ENCODE measurements at places on chromosomes 1 and 21.

DNA sequence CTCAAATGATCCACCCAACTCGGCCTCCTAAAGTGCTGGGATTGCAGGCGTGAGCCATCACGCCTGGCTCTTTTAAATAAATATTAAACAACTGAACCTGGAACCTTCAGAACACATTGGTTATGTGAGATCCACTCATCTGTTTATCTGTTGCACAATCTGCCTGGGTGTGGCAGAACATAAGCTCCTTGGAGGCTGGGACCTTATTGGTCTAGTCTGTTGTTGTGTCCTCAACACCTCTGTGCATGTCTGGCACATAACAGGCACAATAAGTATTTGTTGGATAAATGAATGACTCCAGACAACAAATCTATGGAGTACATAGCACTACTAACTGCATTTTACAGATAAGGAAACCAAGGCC is 4.1 kb upstream of the NBL1 start:
- DNase-seq: no peak

DNA sequence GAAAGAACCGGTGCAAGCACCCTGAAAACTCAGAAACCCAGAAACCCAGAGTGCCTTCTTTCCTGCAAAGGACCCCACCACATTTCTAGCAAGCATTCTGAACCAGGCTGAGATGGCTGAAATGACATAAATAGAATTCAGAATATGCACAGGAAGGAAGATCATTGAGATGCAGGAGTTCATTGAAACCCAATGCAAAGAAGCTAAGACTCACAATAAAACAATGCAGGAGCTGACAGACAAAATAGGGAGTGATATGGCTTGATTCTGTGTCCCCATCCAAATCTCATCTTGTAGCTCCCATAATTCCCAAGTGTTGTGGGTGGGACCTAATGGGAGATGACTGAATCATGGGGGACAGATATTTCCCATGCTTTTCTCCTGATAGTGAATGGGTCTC is 22.8 kb upstream of the SGIP1 start:
- no peak for DNase-seq

- no peak for DNase-seq
Observed at GRCh38 chr1:17802164-17802563, 47.0 kb downstream of the ACTL8 start.

DNA sequence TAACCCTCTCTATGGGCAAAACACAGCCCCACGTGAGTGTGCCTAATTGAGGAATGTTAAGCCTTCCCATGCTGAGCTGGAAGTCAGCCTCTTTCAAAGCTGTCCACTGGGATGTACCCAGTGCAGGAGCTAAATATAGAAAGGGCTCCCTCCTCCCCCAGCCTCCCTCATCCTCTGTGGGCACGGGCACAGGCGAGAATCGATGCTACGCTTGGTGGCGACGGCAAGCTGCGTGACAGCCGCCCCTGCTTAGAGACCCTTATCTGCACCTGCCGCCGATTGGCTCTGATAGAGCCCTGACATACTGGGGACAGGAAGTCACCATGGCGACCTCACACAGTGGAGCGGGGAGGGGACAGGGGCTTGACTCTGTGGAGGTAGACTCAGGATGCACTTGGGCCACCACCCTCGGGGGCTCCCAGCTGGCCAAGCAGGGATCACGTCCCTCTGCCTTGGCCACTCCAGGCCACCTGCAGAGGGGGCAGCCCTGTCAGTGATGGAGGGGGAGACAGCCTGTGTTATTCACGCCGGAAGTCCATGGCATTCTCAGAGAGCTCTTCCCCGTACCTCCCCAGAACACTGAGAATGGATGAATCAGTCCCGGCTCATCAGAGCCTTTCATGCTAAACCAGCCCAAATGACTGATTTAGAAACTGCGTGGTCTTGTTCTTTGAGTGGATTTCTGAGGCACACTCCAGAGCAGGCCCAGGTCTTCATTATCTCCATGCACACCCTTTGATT is 84.8 kb downstream of the KCND3 start:
- DNase-seq: no peak

GRCh38 chr1:58944439-58944838 is 160.6 kb upstream of the JUN start:
- DNase-seq: no peak

DNA sequence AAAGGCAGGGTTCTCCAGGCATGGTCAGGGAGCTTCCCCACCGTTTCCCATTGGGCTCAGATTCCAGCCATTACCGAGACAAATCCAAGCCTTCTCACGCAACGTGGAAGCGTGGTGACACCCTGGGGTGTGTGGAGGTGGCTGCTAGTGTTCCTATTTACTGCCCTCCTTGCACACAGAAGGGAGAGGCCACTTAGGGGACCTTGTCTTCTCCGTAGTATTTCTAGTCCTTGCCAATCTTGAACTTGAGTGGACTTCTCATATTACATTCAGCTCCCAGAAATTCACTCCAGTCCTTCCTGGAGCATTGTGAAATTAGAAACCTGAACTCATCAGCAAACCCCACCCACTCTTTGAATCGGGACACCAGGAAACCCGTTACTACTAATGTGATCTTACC is 131.6 kb downstream of the AJAP1 start:
- no peak for DNase-seq

DNA sequence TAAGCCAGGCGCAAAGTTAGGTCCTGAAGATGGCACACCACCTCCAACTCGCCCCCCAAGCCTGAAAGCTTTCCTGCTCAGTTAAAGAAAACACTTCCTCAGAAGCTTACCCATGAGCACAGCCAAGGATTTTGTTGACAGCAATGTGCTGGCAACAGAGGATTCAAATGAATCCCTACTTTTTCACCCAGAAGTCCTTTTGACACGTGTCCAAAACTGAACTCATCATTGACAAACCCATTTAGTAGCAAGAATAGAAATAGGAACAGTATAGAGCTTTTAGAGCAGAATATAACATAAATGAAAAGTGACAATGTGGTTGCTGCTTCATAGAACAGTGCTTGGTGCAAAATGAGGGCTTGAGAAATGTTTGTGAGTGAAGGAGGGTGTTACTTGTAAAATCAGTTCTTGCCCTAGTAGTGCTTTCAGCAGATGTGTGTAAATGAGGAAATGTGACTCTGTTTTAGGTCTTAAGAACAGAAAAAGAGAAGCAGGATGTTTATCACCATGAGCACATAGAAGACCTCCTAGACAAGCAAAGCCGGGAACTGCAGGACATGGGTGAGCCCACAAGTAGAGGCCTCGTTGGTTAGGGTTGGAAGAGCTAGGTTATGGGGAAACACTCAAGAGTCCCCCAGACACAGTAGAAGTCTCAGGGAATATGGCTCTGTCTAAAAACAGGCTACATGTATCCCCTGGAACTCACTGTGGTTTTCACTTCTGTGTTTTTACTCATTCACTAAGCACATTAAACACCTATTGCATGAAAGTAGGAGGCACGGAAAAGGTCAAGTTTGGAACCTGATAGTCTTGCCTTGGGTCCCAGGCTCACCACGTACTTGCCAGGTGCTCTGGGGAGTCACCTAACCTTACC is 48.6 kb upstream of the TMEM125 start:
- DNase-seq: peak; percentile 85

GRCh38 chr1:75127916-75128717 is 6.1 kb upstream of the LHX8 start:
- no peak for DNase-seq

DNA sequence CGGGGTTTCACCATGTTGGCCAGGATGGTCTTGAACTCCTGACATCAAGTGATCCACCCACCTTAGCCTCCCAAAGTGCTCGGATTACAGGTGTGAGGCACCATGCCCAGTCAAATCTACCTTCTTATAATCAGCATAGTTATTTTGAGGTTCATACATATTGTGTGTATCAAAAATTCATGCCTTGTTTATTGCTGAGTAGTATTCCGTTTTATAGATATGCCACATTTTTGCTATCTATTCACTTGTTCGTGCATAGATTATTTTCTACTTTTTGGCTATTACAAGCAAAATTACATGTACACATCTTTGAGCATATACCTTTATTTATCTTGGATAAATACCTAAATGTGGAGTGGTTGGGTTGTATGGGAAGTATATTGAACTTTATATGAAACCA is 344.9 kb downstream of the CAMTA1 start:
- no peak for DNase-seq

GRCh38 chr1:182761396-182762395 is 27.9 kb upstream of the NPL start:
- peak; percentile 5 for DNase-seq

Data from MV-4-11 (cell line).